ENCODE measurements at places on chromosomes 7 and 10.

DNA sequence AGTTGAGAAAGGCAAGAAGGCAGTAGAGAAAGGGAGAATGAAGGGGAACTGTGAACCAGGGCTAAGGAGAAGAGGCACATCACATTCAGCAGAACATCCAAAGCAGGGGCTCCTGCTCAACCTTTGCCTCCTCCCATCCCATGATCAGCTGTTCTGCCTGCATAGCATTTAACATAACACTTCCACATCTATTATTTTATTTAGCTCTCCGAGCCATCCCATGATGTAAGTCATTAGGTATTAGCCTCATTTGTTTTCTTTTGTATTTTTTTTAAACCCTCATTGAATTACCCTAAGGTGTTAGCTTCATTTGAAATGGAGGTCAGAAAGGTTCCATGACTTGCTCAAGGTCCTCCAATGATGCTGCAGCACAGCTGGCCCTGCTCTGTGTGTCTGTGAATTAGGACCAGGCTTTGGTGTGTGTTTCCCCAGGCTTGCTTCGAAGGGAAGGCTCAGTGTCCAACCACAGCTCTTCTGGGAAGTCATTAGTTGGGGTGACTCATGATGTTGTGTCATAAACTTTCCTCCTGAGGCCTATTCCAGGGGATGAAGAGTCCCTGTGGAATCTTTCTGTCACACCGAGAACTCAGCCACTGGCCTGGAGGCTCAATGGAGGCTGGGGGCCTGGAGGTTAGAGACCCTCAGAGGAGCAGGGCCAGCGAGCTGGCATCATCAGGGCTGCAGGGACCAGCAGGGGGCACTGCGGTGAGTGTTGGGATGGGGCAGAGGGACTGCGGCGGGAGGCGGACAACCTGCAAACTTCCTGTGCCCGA is 16.5 kb downstream of the NPFFR1 start:
- peak; percentile 85 for ATAC-seq
- no peak overlapping the region for H3K4me3 ChIP-seq

DNA sequence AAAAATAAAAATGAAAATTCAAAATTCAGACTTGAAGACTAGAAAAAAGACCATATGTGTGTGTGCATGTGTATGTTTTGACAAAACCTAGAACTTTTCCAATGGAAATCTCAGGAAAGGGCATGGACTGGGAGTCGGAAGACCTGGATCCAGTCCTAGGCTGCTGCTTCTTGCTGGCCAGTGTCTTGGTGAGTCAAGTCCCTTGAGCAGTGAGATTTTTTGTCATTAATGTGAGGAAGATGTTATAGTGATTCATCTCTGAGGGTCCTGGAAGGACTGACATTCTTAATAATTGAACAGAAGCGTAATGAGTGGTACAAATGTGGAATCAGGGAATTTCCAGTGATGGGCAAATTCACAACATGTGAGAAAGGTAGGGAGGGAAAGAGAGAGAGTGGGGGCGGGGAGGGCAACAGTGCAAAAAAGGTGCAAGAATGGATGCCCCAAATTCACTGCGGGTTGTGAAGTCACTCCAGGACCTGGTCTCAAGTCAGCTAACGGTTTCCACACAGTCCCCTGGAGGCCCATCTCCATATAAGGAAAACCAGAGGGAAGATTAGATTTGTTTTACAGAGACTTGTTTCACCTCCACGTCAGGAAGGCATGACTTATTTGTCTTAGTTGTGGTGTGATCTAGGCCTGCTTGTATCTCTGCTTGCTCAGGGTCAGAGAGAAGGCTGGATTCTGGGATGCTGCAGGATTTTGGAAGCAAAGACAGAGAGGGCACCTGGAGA is 201.7 kb downstream of the BUB3 start:
- no peak for ATAC-seq
- H3K4me1 ChIP-seq, result no peaks in the 10 kb centered on the region
- no peaks in the 10 kb centered on the region for H3K36me3 ChIP-seq
- H3K27me3 ChIP-seq, result no peaks in the 10 kb centered on the region
- no peak overlapping the region for H3K4me3 ChIP-seq
- H3K27ac ChIP-seq, result no peak overlapping the region

- H3K36me3 ChIP-seq, result no peaks in the 10 kb centered on the region
Measured at GRCh38 chr10:25059990-25060389, 43.6 kb downstream of the THNSL1 start.

- H3K27me3 ChIP-seq, result no peaks in the 10 kb centered on the region
- H3K36me3 ChIP-seq, result no peaks in the 10 kb centered on the region
- H3K4me1 ChIP-seq, result no peaks in the 10 kb centered on the region
- H3K27ac ChIP-seq, result no peak overlapping the region
- no peak overlapping the region for H3K4me3 ChIP-seq
Measured at GRCh38 chr7:131621652-131622051, 65.2 kb upstream of the PODXL start.

All from gastroesophageal sphincter (tissue), 4 donors.